Renal pelvis (tissue), 12 donors: ENCODE measurements at places on chromosomes 16 and 17. TPM values are rescaled to one million over a fixed set of nuclear protein-coding genes. Genes with fewer than 3 reads are reported as not detected.

DNA sequence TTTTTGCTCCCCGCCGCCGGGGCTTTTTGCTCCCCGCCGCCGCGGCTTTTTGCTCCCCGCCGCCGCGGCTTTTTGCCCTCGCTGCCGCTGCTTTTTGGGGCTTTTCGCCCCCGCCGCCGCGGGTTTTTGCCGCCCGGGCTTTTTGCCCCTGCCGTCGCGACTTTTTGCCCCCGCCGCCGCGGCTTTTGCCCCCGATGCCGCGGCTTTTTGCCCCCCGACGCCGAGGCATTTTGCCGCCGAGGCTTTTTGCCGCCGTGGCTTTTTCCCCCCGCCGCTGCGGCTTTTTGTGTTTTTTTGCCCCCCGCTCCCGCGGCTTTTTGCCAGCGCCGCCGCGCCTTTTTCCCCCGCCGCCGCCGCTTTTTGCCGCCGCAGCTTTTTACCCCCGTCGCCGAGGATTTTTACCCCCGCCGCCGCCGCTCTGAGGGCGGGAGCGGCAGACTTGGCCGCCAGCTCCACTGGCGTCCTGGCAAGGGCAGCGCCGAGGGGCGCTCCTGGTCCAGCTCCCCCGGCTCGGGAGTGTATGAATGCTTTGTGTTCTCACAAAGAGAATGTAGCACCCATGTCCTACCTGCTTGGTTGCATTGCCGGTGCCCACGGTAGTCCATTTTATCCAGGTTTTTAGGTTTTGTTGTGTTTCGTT, 151.7 kb downstream of the KCNJ18 start:
- DNase-seq = no peak

- no peak for DNase-seq
Observed at GRCh38 chr16:30964574-30965226, 7.1 kb downstream of the SETD1A start.

- no peak for DNase-seq
Observed at GRCh38 chr17:83203073-83203471, 123.7 kb downstream of the METRNL start.

DNA sequence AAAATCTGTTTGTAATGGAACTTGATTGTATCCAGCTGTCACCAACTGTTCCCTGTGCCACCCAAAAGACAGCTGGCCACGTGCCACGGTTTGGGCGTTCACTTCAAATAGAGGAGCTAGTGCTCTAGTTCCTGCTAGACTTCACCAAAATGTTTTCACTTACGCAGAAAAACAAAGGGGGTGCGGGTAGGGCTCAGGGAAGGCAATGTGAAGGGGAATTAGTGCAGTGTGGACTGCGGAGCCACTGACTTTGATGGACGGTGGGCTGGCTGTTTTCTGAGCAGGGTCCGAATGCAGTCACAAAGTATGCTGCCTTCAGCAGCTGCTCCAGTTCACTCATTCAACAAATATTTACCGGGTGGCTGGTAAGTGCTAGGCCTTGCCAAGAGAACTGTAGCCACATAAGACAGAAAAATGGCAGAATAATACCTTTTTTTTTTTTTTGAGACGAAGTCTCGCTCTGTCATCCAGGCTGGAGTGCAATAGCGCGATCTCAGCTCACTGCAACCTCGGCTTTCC, 7.6 kb upstream of the CYTH1 start:
- DNase-seq = no peak

- DNase-seq = peak; percentile 85
Observed at GRCh38 chr17:12020642-12021622, at the start of gene MAP2K4. TSS of gene MAP2K4 (plus strand) at chr17:12020877. CDS start at chr17:12020887, 10 bp downstream.

DNA sequence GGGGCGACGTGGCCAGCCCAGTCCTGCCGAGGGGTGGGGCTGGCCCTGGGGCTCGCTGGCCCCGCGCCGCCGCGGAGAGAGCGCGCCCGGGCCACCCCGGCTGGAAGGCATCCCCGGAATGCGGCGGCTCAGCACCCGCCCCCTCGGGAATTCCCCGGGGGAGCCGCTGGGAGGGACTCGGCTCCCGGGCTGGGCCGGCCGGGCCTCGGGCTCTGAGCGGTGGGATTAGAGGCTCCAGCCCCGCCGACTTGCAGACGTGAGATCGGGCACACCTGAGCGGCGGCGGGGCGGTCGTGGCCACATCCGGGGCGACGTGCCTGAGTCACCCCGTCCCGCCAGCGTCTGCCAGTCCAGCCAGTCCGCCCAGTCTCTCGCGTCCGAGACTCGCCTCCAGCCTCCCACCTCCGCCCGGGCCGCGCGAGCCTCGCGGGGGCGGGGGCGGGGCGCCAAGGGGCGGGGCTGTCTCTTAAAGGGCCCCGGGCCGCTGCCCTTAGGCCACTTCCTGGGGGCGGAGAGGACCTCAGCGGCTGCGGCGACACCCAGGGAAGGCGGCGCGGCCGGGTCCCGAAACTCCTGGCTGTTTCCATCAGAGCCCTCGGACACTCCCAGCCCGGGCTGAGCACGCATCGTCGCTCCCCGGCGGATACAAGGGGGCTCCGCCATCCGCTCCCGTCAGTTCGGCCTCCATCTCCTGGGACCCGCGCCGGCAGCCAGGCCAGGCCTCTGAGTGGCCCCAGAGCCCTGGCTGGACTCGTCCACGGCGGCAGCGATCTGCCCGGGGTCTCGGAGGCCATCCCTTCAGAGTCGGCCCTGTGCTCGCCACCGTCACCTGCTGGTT, at the start of gene KCTD11:
TSS of gene KCTD11 (plus strand) at position 498 of the 838 bp plus-strand sequence.
- DNase-seq = peak; percentile 86

DNA sequence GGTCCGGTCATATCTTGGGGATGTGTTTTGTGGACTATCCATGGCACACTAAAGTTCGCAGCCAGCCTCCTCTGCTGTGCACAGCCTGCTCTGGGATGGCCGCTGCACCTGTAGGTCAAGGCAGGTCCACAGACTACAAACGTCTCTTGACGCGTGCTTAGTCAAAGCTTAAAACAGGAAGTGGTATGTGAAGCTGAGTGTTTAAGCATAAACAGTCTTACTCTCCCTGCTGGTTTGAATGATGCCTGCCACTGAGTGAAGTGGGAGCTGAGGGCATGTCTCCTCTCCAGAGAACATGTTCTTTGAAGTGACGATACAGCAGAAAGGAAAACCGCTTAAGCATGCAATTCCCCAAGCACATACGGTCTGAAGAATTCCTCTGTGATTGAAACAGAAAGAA, 365.6 kb downstream of the SLC39A11 start:
- peak; percentile 11 for DNase-seq

The ACSM5 gene
- 6.4 TPM for polyA plus RNA-seq

The KRT36 gene
- polyA plus RNA-seq = not detected
